CD4-positive, alpha-beta T cell treated with Interleukin-6 for 4 hours (primary cell): ENCODE measurements at places on chromosomes 13 and 19.

DNA sequence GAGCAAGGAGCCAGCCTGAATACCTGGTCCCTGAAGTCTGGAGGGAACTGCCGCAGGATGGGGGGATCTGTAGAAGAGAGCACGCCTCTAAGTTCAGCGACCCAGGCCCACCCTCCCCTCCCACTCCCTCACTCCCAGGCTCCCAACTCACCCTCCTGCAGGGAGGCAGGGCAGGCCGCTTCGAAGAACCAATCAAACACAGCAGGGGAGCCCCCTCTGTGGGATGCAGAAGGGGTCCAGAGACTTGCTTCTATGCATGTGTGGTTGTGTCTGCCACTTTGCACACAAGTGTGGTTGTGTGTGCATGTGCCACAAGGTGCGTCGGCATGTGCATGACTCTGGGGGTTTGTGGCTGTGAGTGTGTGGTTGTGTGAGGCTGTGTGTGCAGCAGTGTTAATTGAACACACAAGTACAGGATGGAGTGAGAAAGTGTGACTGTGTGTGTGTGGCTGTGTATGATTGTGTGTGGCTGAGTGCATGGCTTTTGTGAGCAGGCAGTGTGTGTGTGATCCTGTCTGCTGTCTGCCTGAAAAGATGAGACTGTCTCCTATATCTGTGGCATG, 1.7 kb downstream of the DENND1C start:
- DNase-seq, result no peak

GRCh38 chr19:19201697-19202630, 1.2 kb downstream of the NR2C2AP start:
- no peak for DNase-seq

DNA sequence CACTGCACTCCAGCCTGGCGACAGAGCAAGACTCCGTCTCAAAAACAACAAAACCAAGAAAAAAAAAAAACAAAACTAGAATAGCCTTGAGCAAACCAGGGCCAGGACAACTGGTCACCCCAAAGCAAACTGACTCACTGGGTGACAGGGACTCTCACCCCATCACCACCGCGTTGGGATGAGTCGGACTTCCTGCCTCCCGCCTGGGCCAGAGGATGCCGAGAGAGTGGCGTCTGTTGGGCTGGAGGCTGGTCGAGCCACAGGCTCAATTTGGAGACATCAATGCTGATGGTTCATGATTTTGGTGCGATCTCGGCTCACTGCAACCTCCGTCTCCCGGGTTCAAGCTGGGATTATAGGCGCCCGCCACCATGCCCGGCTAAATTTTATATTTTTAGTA, 11.6 kb downstream of the TMPRSS9 start:
- DNase-seq, result no peak

DNA sequence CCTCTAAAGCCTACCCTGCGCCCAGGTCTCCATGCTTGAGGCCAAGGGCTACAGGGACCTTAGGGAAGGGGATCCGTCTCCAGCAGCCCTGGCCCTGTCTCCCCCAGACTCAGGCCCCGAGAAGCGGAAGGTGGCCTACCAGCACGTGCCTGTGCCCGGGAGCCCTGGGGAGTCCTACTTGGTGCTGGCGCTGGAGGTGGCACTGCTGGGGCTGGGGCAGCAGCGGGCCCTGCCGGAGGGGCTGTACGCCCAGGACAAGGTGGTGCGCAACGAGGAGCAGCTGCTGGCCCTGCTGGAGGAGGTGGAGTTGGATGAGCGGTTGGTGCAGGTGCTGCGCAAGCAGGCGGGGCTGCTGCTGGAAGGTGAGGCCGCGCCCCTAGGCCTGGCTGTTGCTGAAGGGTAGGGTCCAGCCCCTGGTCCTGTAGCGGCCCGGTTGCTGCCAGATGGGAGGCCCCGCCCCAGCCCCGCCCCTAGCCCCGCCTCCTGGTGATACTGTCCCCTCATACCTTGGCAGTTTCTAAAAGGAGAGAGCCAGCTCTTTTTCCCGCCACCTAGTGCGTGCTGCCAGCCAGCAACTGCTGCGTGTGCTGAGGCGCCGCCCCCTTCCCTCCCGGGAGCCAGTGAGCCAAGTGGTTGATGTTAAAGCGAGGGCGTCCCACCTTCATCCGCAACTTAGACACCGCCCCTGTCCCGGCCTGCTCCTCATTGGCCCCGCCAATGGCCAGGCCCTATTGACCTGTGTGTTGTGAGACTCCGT, 22.6 kb downstream of the ZSWIM4 start:
- peak; percentile 56 for DNase-seq

GRCh38 chr13:99758460-99759162, 213.0 kb downstream of the ZIC5 start:
- DNase-seq, result no peak

DNA sequence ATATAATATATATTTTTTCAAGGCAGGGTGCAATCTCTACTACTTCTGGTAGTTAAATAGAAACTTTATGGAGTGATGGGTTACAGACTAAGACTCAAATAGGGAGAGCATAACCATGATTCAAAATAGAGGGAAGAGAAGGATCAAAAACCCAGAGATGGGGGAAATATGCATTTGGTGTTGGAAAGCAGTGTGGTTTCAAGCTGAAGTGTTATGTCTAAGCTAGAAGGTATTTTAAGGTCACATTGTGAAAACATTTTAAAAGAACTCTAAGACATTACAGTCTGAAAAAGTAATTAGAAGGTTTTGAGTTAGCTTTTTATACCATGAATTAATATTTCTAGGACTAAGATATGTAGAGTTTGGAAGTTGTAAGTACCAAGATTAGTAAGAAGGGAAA, 2741.4 kb downstream of the PCDH9 start:
- DNase-seq, result no peak

GRCh38 chr19:48174445-48175030, 4.1 kb downstream of the ZSWIM9 start:
- DNase-seq, result no peak

DNA sequence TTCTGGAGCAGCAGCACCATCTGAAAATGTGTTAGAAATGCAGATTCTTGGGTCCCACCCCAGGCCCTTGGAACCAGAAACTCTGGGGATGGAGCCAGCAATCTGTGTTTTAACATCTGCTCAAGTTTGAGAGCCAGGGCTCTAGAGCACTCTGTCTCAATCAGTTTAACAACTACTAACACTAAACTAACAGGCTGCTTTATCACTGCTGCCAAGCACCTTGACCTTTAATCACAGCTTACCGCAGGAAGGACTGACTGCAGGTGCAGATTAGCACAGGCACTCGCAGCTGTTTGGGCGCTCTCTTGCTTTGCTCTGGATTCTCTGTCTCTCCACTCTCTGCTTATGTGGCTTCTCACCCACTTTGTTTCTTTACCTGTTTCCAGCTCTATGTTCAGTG, 163.5 kb downstream of the MTUS2 start:
- no peak for DNase-seq

GRCh38 chr13:42047561-42048341, 697 bp upstream of the DGKH start:
- peak; percentile 49 for DNase-seq

GRCh38 chr13:36772853-36773252, 46.2 kb upstream of the RFXAP start:
- DNase-seq, result no peak

GRCh38 chr19:19956434-19957075, 55.8 kb downstream of the ZNF93 start:
- DNase-seq, result no peak

GRCh38 chr19:35052599-35053190, 11.2 kb downstream of the HPN start:
- no peak for DNase-seq

DNA sequence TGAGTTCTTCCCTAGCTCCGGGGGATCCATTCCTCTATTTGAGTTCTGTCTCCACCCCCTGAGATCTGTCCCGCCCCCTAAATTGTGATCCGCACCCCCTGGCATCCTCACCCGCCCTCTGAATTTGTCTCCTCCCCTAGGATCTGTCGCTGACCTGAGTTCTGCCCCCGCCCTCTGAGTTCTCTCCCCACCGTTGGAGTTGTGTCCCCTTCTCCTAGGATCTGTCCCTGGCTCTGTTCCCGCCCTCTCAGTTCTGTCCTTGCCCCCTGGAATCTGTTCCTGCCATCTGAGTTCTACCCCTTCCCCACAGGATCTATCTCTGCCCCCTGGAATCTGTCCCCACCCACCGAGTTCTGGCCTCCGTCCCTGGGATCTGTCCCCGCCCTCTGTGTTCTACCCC, 1.0 kb upstream of the SLC17A7 start:
- peak; percentile 25 for DNase-seq

GRCh38 chr13:32902874-32903273, 113.3 kb upstream of the KL start:
- no peak for DNase-seq

DNA sequence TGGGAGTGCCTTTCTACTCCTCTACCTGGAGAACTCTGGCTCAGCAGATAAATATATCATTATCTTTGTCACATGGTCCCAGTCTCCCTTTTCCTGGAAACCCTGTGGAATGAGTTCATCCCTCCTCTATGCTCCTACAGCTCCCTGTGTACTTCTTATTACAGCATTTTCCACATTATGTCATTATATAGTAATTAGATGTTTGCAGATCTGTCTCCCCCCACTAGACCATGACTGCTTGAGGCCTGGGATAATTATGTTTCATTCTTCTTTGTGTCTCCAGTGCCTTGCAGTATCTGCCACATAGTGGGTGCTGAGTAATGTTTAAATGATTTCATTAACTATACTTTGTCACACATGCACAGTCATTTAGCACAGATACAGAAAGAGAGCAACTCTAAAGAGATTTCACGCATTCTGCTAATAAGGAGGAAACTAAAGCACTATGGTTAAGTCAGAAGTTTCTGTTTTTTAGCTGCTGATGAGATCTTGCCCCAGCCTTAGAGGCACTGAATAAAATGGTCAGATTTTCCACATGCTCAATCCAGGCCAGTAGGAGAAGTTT, 66.1 kb upstream of the DIAPH3 start:
- no peak for DNase-seq

DNA sequence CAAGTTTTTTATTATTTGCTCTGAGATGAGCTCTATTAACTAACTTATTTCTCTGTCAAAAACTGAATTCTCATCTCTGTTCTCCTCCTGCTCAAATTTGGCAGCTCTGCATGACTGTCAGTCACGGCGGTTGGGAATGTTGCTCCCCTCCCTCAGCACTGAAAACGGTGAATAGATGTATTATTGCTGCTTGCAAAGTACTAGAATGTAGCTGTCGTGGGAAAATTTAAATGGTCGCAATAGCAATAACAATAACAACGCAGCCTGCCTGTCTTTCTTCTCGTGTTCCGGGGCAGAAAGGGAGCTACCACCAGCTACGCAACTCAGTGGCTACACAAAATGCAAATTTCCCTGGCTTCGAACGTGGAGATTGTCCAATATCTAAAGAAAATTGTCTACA, 125.6 kb upstream of the FRY start:
- no peak for DNase-seq

DNA sequence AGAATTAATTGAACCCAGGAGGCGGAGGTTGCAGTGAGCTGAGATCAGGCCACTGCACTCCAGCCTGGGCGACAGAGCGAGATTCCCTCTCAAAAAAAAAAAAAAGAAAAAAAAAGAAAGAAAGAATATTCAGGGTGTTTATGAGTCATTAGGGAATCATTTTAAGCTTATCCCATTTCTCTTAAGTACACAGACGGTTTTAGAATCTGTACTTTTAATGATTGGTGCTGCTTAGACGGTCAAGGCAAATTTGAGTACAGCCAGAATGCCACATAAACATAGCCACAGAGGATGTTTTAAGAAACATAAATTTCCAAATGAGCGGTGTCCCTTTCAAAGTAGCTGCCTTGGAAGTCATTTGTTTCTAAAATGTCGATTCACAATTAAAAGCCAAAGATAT, 2.6 kb downstream of the SPRYD7 start:
- no peak for DNase-seq

GRCh38 chr19:54105796-54106195, 3.1 kb downstream of the NDUFA3 start:
- no peak for DNase-seq

GRCh38 chr19:17020823-17021222, 5.8 kb downstream of the CPAMD8 start:
- no peak for DNase-seq

DNA sequence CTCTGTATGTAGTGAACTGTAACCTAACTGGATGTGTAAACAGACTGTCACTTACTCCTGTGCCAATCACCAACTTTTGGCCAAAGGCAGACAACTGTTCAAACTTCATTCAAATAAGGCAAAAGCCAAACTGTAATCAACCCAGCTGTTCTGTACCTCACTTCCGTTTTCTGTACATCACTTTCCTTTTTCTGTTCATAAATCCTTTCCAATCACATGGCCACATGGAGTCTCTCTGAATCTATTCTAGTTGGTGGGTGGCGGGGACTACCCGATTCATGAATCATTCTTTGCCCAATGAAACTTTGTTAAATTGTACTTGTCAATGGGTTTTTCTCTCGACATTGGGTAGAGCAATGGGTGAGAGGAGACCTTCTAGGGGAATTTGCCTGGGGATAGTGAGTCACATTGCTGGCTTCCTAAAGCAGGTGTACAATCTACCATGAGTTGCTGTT, 178.3 kb upstream of the RFC3 start:
- DNase-seq, result no peak

DNA sequence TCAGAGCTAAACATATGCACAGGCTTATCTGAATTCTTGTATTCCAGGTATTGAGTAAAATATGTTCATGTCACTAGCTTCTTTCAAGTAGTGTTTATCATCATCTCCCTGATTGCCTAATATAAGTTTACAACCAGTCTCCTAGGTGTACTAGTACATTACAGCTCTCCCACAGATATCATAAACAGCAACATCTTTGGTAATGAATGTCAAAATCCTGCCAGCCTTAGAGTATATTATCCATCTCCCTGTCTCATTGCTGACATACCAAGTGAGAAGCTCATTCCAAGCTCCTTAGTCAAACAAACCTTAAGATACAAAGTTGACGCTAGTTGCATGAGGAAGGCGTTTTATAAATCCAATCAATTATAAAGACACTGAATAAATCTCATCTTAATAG, 689.1 kb upstream of the GPC6 start:
- DNase-seq, result no peak

- no peak for DNase-seq
Measured at GRCh38 chr13:104442536-104442935, 1376.3 kb upstream of the SLC10A2 start.

- no peak for DNase-seq
Measured at GRCh38 chr13:51057906-51058305, 53.2 kb downstream of the C13orf42 start.

- DNase-seq, result peak; percentile 91
Measured at GRCh38 chr19:39401549-39402345, 4.9 kb upstream of the ZFP36 start.

DNA sequence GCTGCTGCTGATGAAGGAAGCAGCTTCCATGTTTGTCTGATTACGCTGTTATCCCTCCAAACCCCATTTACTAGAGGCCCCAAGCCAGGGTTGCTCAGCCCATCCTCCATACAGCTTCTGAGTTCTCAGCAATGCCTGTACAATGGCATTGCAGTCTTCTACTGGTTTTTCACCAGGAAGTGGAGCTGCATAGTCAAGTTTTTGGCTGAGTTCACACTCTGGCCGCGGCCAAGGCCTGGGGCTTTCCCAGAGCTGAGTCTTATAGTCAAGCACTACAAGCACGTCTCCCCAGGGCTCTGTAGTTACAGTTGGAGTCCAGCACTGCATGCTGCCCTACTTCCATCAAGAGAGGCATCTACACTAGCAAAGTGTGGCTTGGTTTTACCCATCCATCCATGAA, 182.5 kb downstream of the POU4F1 start:
- no peak for DNase-seq

- DNase-seq, result no peak
Measured at GRCh38 chr19:36482876-36483275, 6.5 kb downstream of the ZNF566 start.
